ENCODE measurements at places on chromosomes 2 and 18.
A peak's percentile ranks its signal among the peaks of the same experiment; 100 is the strongest.

DNA sequence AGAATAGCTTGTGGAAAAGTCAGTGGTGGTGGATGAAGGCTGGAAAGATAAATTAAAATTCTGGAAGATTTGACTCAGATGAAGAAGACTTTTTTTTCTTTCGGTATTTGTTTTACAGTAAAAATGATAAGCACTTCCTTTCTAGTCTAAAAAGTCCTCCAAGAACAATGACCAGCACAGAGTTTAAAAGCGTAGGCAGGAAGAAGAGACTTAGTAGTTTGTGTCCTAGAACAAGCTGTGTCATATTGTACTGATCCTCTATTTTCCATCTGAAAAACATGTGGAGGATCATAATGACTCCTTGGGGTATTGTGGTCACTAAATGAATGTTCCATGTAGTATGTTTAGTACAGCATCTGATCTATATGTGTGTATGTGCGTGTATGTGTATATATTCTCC, 132.4 kb upstream of the FSHR start:
- no peak for DNase-seq

GRCh38 chr2:44620189-44620990, 258.6 kb downstream of the CAMKMT start:
- no peak for DNase-seq

DNA sequence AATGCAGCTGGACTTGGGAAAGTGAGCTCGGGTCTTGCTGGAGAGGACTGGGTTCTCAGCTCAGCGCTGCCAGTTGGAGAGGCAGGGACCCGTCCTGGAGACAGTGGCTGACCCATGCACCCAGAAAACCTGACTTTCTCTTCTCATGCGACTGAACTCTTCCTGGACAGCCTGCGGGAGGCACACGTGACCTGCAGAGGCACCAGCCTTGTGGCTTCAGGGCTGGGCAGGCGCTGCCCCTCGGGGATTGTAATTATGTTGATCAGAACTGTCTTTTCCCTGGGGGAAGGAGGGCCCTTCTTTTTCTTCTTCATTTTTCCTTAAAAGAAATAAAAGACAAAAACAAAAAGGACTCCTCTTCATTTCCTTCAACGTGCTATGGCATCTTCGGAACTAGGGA, 198.1 kb downstream of the VAPA start:
- DNase-seq: no peak

DNA sequence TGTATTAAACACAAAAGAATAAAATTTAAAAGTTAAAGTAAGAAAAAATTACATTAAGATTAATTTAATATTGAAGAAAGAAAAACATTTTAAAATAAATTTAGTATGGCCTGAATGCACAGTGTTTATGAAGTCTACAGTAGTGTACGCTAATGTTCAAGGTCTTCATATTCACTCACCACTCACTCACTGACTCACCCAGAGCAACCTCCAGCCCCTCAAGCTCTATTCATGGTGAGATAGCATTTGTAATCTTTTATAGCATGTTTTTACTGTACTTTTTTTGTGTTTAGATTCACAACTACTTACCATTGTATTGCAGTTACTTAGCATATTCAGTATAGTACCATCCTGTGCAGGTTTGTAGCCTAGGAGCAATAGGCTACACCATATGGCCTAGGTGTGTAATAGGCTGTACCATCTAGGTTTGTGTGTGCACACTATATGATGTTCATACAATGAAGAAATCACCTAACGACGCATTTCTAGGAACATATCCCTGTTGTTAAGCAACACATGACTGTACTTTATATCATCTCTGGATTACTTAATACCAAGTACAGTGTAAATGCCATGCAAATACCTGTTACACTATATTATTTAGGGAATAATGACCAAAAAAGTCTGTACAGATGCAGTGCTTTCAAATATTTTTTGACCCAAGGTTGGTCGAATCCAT, 144.0 kb upstream of the IL1R2 start:
- no peak for DNase-seq

GRCh38 chr2:214410918-214411554, at the start of gene VWC2L:
Gene VWC2L (plus strand): TSS chr2:214411054. CDS start chr2:214414194, 3,140 bp downstream.
- peak; percentile 6 for DNase-seq

- DNase-seq: no peak
Observed at GRCh38 chr18:37294951-37295350, 270.6 kb downstream of the CELF4 start.

DNA sequence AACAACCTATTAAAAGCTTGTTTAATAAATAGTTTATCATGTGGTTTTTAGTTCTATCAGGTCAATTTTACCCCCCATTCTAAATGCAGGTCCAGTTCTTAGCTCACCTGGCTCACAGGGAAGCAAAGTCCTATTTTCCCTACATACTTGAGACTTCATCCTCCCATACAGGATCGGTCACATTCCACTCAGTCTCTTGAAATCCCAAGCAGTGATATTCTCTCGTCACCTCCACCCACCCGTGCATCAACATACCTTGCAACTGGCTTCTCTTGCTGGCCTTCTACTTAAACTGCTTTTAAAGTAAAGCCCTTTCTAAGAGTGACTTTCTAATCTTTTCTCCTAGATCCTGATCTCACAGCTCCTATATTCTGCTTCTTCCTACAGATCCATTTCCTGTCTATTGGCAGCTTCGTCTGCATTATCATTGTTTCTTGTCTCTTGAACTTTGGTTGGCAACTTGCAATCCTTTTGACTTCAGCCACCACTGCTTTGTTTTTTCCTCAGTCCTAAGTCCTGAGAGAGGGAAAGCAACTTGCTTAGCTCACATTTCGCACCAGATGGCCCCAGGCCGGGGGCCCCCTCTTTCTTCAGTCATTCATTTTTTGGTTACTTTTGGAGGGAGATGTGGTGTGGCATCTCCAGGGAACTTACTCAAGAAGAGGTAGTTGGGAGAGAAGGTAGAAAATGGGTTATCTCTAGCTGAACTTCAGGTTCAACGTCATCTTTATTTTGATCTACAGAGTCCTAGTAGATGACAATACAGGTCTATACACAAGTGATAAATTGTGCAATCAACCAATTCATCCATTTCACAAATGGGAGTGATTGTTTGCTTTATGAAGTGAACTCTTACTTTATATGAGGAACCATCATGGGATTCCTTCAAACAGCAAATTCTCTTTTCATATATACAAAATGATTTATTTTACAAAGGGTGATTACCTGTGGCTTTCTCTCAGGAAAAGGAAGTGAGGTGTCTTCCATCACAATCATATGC, 23.9 kb upstream of the NCOA1 start:
- DNase-seq: no peak

DNA sequence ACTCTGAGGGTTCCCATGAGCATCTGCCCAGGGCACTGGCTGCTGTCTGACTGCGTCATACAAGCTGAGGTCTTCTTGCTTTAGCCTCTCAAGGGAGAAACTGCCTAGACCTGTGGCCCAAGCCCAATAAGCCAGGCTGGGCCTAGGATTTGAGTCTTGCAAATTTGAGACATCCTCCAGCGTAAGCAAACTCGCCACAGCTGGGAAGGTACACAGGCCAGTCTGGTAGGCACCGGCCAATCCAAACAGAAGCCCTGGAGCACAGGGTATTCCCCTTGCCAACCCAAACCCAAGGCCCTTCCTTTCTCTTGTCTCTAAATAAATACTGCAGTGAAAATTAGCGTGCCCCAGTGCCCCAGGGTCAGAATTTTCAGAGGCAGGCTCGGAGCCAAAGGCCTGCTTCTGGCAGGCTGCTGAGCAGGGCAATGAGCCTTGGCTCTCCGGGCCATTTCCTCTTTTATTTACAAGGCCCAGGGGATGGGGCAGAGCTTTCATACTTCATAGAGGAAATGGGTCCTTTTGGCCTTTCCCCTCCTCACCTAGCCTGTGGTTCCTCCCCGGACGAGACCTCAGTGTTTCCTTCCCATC, 33.3 kb downstream of the POLR1A start:
- DNase-seq: no peak

DNA sequence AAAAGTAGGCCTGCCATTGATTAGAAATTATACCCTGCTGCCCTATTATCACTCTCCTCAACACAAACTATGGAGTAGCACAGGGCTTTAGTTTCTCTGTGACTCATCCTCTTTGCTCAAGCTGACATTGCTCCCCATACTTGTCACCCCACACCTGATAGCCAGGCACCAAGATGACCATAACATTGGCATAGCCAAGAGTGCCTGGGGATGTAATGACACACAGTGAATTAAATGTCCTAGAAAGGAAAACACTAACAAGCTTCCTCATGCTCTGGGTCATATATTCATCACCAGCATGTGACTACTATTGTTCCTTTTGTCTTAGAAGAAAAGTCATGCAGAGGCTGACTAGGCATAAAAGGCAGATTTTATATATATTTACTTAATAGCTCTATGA, 137.8 kb upstream of the RND3 start:
- DNase-seq: no peak

- DNase-seq: no peak
Observed at GRCh38 chr18:69528435-69528834, 127.7 kb downstream of the DOK6 start.

DNA sequence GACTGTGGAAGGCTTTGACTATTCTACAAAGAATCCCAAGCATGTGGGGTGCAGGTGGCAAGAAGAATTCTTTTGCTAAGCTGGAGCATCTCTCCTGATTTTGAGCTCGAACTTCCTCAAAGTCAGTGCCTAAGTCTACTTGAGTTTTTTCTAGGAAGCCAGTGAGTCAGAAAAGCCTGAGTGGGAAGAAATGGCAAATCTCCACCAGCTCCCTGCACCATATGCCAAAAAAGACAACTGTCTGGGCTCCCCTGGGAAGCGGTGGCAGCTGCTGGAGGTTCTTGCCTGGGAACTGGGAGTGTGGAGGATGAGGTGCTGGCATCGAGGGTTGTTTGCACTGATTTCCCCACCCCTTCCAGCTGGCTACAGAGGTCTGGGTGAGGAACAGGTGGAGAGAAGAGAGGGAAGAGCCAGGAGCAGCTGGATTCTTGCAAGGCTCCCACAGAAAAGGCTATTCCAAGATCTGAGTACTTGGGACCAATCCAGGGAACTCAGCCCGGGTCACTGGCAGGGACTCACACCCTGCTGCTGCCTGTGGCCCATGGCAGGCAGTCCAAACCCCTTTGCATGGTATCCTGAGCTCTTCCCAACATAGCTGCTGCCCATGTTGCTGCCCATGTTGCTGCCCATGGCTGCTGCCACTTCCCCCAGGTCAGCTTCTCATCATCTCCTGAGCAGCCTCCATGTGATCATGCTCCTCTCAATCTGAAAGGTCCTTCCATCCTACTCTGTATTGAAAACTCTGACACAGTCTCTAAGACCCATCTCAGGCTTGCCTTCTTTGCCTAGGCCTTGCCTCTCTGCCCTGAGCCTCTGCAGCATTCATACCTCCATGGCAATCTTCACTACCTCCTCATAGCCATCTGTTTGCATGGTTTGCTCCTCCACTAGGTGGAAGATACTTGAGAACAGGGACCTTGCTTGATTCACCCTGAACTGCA, 128.3 kb upstream of the SPATS2L start:
- DNase-seq: no peak

- no peak for DNase-seq
Observed at GRCh38 chr18:75205514-75206132, 3.3 kb downstream of the PTGR3 start.

DNA sequence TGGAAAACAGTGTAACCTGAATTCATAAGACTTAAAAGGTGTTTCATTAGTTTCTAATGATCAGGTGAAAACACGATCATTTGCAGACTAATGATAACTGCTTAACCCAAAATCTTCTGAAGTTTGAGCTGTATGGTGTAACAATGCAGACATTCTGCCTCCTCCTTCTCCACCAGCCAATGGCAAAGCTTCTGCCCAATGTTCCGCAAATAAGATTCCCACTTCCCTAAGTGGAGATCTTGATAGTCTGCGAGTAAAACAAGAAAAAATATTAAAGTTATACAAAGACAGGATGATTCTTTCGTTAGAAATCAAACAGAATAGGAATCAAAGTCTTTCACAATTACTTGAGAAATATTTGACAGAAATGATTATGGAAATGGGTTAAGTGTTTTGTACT, 8.1 kb downstream of the C2orf42 start:
- no peak for DNase-seq

DNA sequence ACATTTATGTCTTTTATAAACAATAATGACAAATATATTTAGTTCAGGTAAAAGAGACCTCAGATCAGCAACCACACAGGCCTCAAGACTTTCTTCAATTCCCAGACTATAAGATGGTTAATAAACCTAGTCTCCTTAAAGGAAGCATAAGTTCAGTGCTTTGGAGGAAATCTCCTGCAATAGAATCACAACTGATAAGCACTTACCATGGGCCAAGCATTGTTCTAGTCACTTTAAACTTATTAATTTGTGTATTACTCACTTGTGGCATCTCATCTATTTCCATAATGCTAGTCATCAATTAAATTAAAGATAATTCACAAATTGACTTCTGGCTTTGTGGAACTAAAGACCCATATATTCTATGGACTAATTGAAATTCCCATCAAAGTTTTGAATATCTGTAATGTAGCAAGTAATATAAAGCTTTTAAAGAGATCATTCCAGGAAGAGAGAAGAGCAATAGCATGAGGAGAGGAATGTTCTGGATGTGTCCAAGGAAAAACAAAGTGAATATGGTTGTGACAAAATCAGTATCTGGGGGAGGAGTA, 42.2 kb downstream of the COL3A1 start:
- DNase-seq: no peak

GRCh38 chr2:28366496-28367282, 26.0 kb upstream of the FOSL2 start:
- no peak for DNase-seq

DNA sequence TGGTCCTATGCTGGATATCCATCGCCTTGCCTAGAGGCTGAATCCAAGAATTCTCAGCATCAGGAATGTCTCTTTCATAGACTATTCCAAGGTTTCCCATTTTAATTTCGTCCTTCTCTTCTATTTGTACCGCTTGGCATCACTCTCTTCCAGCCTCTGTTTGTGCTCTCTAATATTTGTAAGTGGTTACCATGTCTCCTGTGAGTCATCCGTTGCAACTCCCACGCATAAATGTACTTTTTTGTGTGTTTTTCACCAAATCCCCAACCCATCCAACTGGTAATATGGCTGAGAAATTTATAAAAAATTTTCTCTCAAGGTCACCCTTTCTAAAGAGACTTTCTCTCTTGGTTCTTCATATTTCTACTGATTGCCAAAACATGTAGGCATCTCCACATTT, 21.8 kb downstream of the COLEC12 start:
- no peak for DNase-seq

GRCh38 chr2:170024721-170025120, 153.2 kb upstream of the MYO3B start:
- DNase-seq: no peak

GRCh38 chr2:39902103-39902502, 123.0 kb upstream of the THUMPD2 start:
- no peak for DNase-seq

- no peak for DNase-seq
Observed at GRCh38 chr2:17626986-17627385, 86.5 kb downstream of the VSNL1 start.

- DNase-seq: no peak
Observed at GRCh38 chr2:226057914-226058313, 658.4 kb downstream of the NYAP2 start.

Data from GOT3 (cell line).